ENCODE measurements at places on chromosomes 12 and 14.
A peak's percentile ranks its signal among the peaks of the same experiment; 100 is the strongest.

DNA sequence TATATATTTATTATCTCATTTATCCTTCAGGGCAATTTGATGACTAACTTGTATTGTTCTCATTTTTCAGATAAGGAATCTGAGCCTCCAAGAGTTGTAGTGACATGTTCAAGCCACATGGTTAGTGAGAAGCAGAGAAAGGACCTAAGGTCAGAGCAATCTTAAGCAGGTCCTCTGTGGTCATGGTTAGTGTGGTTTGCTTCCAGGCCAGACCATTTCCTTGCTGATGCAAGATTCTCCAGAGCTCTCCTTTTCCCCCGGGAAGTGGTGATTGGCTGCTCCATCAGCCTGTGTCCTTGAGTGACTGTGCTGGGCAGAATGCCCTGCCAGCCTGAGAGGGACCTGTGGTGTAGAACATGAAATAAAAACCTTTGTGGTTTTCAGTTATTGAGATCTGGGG lies 141.3 kb downstream of the KTN1 start:
- no peak for DNase-seq

GRCh38 chr12:6207259-6207925 lies 7.2 kb downstream of the CD9 start:
- no peak for DNase-seq

DNA sequence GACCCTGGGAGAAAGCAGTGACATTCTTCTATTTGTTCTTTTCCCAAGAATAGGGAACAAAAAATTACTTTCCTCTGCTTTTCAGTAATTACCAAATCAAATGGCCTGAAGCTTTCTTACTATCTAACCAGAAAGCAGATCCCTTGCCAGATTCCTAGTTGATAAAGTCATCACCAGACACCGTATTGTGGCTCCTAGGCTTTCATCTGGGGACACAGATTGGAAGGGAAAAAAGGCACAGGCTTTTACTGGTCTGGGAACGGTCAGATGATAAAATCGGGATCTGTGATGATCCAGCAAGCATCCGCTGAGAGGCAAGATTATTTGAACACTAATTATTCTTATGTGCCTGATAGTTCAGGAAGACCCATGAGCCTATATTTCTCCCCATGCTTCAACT lies 79.1 kb upstream of the BCL2L14 start:
- DNase-seq, result no peak

DNA sequence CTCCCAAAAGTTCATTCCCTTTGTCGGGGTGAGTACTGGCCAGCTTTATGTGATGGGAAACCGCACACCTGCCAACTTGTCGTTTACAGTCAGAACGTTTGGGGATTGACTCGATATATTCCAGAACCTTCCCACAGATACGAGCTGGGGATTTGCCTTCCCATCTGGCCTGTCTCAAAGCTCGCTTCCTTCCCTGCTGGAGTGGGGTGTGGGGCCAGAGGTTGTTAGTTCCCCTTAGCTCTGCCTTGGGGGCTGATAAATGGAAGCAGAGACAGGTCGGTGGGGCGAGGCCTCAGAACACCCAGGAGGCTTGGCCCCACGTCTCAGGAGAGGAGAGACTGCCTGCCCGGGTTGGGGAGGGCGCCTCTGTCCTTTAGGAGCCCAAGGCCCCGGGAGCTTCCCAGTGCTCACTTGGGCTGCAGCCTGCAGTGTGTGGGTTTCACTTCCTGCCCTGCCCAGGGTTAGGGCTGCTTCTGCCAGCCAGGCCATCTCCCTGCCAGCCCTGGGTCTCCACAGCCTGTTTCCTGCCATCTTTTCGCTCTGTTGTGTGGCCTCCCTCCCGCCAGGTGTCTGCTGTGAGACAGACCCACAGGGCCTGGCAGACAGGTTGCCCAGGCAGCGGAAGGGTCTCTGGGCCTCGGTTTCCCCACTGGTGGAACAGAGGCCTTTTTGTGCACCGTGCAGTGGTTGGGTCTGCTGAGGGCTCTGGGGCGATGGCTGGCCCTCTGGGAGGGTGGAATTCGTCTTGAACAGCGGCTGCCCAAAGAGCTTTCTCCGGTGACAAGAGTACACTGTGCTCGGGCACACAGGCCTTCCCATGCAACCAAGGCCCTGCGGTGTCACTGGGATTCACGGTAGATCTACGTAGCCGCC lies 8.1 kb upstream of the TEX22 start:
- no peak for DNase-seq

- peak; percentile 81 for DNase-seq
Observed at GRCh38 chr14:105363847-105364708, 34.3 kb upstream of the TEX22 start.

- no peak for DNase-seq
Observed at GRCh38 chr12:5718073-5718472, 227.0 kb downstream of the ANO2 start.

DNA sequence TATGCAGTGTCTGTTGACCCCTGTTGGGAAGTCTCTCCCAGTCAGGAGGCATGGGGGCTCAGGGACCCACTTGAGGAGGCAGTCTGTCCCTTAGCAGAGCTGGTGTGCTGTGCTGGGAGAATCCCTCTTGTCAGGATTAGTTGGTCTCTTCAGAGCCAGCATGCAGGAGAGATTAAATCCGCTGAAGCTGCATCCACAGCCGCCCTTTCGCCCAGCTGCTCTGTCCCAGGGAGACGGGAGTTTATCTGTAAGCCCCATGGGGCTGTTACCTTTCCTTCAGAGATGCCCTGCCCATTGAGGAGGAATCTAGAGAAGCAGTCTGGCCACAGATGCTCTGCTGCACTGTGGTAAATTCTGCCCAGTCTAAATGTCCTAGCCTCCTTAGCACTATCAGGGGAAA lies 13.1 kb upstream of the KLRC1 start:
- DNase-seq, result no peak

- peak; percentile 63 for DNase-seq
Observed at GRCh38 chr14:23284654-23285529, 1.0 kb downstream of the HOMEZ start.

GRCh38 chr12:2314492-2314891 lies 261.7 kb downstream of the CACNA1C start:
- DNase-seq, result no peak

- DNase-seq, result no peak
Observed at GRCh38 chr12:121520586-121521086, 60.2 kb downstream of the KDM2B start.
